DMS 273 treated with DMSO at 0.1 percent for 48 hours (cell line): ENCODE measurements at places on chromosomes 2 and 18.

GRCh38 chr2:121969166-121969565, 213.7 kb downstream of the TSN start:
- no peak for DNase-seq

- DNase-seq, result no peak
These were observed 38.3 kb downstream of the SFXN5 start for GRCh38 chr2:73033142-73033765.

GRCh38 chr2:43791035-43791765, 17.4 kb downstream of the DYNC2LI1 start:
- no peak for DNase-seq

DNA sequence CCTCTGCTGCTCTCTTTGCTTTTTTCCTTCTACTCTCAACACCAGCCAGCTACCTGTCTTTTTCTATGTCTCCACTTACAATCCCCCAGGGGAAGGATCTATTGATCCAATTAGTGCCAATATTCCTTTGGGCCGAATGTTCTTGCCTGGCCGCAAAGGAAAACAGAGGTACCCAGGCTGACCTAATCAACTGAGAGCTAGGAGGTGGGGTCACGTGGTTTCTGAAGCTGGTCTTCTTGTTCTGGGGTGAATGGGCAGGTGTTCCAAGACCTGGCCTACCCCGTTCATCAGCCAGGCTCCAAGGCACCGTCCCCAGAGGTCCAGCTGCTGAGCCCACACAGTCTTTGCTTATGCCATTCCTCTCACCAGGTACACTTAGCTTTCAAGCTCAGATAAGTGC, 65.5 kb upstream of the EPAS1 start:
- no peak for DNase-seq

GRCh38 chr2:223779877-223780276, 57.5 kb downstream of the AP1S3 start:
- no peak for DNase-seq
